ENCODE measurements at places on chromosomes 7 and 10.
A peak's percentile ranks its signal among the peaks of the same experiment; 100 is the strongest.

DNA sequence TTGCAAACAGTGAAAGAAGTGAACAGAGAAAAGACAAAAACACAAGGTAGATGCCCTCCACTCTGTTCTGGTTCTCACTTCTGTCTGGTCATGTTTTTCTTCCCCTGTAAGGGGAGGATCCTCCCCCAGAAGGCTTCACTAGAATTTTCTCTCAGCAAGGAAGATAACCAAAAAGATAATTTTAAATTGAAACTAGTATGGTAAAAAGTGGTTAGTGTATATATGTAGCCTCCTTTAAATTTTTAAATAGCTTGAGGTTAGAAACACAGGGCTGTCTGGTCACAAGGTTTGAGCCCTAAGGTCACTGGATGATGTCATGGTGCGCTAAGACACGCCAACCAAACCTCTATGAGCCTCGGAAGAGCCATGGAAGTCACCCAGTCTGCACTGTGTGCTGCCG lies 5.6 kb upstream of the PKD1L1 start:
- DNase-seq = no peak

DNA sequence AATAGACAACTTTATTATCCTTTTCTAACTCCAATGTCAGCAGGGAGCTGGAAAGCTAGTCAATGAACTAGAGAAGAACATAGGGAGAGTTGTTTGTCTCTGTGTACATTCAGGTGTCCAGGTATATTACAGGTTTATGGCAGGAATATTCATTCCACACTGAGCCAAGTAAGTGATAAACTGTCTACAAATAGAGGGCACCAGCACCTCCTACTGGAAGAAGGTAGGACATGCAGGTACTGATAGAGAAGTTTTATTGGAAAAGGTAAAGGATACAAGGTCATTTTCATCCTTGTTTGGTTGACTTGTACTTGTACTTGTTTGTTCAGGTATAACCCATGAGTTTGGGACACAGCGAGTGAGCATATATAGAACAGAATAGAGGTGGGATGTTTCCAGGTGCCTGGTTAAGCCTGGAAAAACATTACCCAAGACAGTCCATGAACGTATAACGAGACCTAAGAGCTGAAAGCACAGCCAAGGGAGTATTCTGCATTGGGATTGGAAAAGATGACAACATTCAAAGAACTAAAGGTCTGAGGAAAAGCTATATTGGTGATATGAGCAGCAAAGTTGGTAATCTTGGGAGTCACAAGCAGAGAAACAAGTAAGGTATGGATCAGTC lies 61.4 kb upstream of the PPP1R3C start:
- DNase-seq = no peak

DNA sequence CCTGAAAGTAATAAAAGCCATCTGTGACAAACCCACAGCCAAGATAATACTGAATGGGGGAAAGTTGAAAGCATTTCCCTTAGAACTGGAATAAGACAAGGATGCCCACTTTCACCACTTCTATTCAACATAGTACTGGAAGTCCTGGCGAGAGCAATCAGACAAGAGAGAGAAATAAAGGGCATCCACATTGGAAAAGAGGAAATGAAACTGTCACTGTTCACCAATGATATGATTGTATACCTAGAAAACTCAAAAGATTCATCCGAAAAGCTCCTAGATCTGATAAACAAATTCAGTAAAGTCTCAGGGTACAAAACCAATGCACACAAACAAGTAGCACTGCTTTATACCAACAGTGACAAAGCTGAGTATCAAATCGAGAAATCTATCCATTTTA lies 581.7 kb upstream of the TEX47 start:
- no peak for DNase-seq

GRCh38 chr7:102260856-102261255 lies 25.8 kb upstream of the SH2B2 start:
- peak; percentile 59 for DNase-seq

DNA sequence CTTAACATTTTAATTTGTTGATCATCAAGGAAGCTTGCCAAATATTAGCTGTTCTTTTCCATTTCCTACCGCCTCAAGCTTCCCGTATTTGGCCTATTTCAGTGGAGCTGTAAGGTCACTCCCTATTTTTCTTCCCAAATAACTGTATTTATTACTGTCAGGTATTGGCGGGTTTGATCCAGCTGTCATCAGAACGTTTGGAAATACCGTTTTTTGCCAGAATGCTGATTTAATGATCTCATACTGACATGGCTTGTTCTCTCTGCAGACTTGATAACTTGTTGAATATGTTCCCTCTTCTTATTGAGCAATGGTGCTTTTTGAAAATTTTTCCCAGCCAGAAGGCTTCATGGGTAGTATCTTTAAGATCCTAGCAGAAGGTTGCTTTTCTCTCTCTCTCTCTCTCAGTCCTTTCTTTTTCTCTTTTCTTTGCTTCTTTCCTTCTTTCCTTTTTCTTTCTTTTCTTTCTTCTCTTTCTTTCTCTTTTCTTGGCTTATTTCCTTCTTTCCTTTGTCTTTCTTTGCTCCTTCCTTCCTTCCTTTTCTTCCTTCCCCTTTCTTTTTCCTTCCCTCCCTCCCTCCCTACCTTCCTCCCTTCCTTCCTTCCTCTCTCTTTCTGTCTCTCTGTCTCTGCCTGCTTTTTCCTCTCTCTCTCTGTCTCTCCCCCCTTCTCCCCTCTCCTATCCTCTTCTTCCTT lies 42.1 kb downstream of the CUX1 start:
- DNase-seq = peak; percentile 52

GRCh38 chr7:154836021-154836448 lies 166.9 kb downstream of the PAXIP1 start:
- DNase-seq = no peak

Data from foreskin fibroblast (primary cell).